BE2C (cell line): ENCODE measurements at places on chromosomes 7 and 10.

DNA sequence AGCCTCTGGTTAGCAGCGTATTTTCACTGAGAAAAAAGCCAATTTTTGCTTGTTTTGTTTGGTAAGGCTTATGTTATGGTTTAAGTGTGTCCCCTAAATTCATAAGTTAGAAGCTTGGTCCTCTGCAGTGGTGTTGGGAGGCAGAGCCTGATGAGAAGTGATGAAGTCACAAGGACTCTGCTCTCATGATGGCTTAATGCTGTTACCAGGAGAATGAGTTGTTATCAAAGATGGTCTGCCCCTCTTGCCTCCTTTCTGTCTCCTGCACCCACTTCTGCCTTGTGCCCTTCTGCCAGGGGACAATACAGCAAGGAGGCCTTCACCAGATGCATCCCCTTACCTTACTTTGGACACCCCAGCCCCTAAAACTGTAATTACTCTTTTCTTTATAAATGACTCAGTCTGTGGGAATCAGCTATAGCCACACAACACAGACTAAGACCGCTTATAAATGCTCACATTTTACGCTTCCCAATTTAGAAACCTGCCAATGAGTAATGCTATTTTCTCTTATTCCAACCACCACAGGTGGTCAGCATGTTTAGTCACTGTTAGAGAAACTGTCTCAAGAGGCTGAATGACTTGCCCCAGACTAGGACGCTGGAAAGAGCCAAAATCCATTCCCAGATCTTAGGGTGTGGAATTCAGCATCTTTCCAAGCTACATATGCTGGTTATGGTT is 6.1 kb upstream of the PKD1L1 start:
- no peak for DNase-seq

- DNase-seq: no peak
These were observed 156.0 kb downstream of the GLI3 start for GRCh38 chr7:42080841-42081586.

- no peak for DNase-seq
These were observed 33.2 kb downstream of the UBN2 start for GRCh38 chr7:139264220-139264619.

GRCh38 chr10:2962194-2962593 is 105.2 kb upstream of the PFKP start:
- DNase-seq: no peak

- no peak for DNase-seq
These were observed 5.2 kb downstream of the RET start for GRCh38 chr10:43082087-43082486.

DNA sequence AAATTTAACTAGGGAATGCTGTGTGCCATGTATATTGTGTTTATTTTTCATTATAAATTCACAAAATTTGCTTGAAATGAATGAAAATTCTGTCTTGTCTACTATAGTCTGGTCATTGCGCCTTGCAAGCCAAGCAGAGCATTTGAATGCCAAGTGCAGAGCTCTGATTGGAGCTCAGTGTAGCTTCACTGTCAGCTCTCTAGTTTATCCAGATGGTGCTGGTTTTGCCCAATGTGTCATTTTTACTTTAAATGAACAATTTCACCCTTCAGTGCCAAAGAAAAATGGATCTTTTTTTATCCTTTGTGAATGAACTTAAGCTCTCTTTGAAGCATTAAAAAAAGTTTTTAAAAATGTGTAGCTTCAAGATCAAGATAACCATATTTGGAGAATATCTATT is 225.6 kb upstream of the CACNA2D1 start:
- DNase-seq: no peak

GRCh38 chr10:119153661-119154060 is 11.9 kb downstream of the SFXN4 start:
- DNase-seq: no peak

DNA sequence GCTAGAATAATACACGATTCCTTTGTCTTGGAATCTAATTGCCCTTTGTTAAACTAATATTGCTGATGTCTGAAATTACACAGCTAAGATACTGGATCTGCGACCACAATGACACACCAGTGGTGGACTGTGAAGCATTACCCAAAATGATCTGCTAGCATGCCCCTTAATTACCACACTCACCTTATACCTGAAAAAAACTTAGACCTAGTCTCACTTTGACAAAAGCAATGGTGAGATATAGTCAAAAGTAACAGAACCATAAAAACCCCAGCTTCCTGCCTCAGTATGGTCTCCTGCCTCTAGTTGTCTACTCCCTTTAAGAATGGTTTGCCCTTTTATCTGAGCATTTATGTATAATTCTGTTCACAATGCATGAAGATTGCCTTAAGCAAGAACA is 20.8 kb upstream of the ERVW-1 start:
- DNase-seq: no peak

- DNase-seq: no peak
These were observed 325.5 kb downstream of the PAXIP1 start for GRCh38 chr7:154677454-154677853.

DNA sequence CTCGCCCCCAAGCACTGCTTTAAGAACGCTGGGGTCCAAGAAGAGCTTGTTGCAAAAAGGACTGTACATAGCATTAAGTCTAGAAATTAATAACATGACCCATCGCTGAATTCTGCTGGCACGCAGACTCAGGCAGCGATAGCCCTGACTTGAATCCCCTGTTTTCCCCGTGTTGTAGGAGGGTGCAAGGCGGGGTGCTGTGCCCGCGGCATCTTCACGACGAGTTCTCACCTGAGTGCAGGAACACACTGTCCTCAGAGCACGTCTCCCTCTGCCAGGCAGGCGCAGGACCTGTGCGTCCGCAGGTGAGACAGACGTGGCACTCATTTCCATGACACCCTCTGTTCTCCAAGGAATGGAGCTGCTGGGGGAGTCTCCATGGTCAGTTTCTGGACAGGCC is 243.2 kb downstream of the TCERG1L start:
- no peak for DNase-seq
